HFF-Myc (cell line): ENCODE measurements at places on chromosomes 12 and 14.

- no peak for DNase-seq
Measured at GRCh38 chr12:25051656-25052195, 102.8 kb upstream of the BCAT1 start.

DNA sequence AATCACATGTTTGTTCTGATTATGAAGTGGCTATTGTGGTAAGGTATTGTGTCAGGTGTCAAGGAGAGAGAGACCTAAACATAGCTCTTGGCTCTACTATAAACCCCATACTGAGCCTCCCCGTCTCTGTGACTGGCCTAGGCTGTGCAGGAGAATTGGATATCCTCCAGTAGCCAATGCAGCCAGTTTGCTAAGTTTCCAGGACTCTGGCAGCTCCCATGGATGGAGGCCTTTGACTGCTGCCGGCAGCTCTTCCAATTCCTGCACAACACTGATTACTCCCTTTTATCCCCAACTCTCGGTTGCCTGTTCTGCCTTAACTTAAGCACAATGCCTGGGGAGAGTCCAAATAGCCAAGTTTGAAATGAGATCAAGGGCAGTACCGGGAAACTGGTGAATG is 59.3 kb downstream of the ABCC9 start:
- no peak for DNase-seq

DNA sequence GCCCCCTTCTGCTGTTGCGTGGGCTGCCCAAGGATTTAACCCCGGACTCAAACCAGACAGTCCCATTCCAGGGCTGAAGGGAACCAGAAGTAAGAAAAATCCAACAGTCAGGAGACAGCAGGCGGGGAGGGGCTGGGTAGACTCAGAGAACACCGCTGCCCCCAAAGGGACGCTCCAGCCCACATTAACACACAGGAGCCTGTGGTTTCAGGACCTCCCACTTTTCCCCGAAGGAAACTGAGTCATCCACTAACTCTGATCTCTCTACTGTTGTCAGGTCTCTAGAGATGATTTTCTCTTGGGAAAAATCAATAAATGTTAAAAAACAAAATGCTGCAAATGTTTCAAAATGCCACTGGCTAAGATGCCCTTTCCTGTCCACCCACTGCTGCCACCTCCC is 41.6 kb downstream of the FBXO21 start:
- no peak for DNase-seq

DNA sequence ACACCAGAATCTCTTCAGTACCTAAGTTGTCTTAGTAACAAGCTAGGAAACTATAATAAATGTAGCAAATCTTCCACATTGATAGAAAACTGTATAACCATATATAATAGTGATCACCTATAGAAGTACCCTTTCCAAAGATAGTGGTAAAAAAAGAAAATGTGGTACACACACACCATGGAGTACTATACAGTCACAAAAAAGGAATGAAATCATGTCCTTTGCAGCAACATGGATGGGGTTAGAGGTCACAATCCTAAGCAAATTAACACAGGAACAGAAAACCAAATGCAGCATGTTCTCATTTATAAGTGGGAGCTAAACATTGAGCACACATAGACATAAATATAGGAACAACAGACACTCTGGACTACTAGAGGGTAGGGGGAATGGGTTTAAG is 90.5 kb downstream of the SLC25A21 start:
- no peak for DNase-seq

GRCh38 chr14:25371068-25371467 is 321.1 kb upstream of the STXBP6 start:
- no peak for DNase-seq

GRCh38 chr12:47698055-47698454 is 7.8 kb downstream of the RPAP3 start:
- no peak for DNase-seq

DNA sequence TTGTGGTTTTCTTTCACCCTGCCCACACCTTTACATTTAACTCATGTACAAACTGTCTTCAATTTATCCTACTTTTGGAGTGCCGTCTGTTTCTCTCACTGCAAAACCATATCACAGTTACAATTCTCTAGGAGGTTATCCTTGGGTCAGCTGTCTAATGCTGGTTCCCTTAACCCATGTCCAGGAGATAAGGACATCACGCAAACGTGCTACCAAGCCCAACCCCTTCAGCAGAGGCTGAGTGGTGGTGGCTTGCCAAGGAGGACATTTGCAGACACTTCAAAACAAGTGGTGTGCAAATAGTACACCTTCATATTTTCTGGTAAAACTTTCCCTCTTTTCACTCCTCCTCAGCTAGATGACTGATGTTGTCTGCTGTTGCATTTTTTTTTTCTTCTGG is 167.9 kb downstream of the PAX9 start:
- no peak for DNase-seq

DNA sequence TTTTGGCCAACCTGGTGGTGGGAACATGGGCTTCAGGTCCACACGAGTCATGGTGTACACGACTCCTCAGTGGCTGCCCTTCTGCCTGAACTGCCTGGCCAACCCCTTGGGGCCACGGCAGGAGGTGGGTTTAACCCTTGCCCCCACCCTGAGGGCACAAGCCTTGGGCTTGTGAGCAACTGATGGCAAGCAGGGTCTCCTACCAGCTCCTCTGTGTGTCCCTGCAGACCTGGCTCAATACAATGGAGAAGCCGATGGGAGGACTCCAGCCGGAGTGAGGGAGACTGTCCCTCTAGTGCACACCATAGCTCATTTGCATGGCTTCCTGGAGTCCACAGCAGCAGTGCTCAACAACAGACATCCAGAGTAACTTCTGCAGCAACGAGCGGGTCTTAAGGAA is 28.0 kb downstream of the JAG2 start:
- no peak for DNase-seq

- no peak for DNase-seq
Measured at GRCh38 chr14:89720741-89721729, 233.5 kb downstream of the EFCAB11 start.
